Activated naive CD8-positive, alpha-beta T cell treated with anti-CD3 and anti-CD28 coated beads, Interleukin-2, amount 50 U/mL, for 24 hours (primary cell): ENCODE measurements at places on chromosomes 7 and 10.

DNA sequence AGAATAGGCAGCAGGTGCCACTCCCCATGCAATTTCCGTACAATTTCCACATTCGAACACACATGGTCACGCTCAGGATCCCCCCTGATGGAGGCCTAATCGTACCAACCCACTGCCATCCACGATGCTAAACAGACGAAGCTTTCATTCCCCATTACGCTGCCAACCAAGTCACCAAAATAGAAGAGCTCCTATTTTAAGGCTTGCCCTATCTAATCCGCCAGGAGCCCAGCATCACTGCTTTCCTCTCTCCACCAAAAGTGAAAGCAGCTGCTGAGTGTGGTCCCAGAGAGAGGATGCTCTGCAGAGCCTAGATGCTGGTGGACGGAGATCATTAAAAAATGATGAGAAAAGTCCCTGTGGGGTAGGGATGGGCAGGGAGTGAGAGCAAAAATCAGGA lies 43.3 kb downstream of the HSPA12A start:
- no peak for DNase-seq

DNA sequence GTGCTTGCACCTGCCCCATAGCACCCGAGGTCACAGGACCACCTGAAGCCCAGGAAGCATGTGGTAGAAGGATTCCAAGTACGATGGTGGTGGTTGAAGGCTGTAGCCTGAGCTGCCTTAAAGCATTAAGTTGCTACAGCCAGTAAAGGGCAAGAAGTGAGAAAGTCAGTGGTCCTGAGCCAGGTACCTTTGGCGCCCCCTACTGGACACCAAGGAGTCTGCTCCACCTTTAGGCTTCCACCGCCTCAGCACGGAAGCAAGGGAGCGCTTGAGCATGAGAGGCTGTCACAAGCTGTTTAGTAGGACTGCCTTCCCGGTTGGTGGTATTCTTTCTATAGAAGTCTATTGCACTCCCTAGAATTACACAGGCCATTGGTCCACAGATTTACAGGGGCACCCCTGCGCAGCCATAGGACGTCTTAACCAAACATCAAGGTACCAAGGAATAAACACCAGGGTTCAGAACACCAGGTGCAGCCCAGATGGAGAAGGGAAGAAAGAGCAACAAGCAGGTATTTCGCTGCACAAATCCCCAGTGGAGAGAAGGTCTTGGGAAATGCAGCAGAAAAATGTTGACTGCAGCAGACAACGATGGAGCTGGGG lies 2.2 kb downstream of the CRTAC1 start:
- DNase-seq = peak; percentile 74

DNA sequence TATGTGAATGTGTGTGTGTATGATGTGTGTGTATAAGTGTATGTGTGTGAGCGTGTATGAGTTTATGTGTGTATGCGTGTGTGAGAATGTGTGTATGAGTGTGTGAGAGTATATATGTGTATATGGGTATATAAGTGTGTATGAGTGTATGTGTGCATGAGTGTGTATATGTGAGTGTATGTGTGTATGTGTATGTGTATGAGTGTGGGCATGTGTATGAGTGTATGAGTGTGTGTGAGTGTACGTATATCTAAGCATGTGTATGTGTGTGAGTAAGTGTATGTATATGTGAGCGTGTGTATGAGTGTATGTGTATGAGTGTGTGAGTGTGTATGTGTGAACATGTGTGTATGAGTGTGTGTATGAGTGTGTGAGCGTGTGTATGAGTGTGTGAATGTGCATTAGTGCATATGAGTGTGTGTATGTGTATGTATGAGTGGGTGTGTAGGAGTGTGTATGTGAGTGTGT lies 12.9 kb downstream of the SLC13A4 start:
- no peak for DNase-seq

- DNase-seq = no peak
Observed at GRCh38 chr7:88071994-88072714, 138.1 kb downstream of the ADAM22 start.
